Left renal cortex interstitium (tissue), 4 donors: ENCODE measurements at places on chromosomes 6 and 20. TPM values are rescaled to one million over a fixed set of nuclear protein-coding genes. Genes with fewer than 3 reads are reported as not detected.

The PARD6B gene
- 21.8 TPM for polyA plus RNA-seq

The PACSIN1 gene
- 1.2 TPM for polyA plus RNA-seq

The DACT2 gene
- 15.9 TPM for polyA plus RNA-seq

The BANF2 gene
- polyA plus RNA-seq, result not detected

The HLA-DQA2 gene
- 0.16 TPM for polyA plus RNA-seq

The TXLNB gene
- polyA plus RNA-seq, result 2.5 TPM

The SPATA25 gene
- 6.9 TPM for polyA plus RNA-seq

The TNNC2 gene
- polyA plus RNA-seq, result 0.32 TPM

The TRMT11 gene
- 35.3 TPM for polyA plus RNA-seq

The ZNF831 gene
- polyA plus RNA-seq, result 0.13 TPM

The HSPA12B gene
- polyA plus RNA-seq, result 19.7 TPM

The HMGCLL1 gene
- polyA plus RNA-seq, result 3.2 TPM

The HRH3 gene
- polyA plus RNA-seq, result 0.14 TPM

DNA sequence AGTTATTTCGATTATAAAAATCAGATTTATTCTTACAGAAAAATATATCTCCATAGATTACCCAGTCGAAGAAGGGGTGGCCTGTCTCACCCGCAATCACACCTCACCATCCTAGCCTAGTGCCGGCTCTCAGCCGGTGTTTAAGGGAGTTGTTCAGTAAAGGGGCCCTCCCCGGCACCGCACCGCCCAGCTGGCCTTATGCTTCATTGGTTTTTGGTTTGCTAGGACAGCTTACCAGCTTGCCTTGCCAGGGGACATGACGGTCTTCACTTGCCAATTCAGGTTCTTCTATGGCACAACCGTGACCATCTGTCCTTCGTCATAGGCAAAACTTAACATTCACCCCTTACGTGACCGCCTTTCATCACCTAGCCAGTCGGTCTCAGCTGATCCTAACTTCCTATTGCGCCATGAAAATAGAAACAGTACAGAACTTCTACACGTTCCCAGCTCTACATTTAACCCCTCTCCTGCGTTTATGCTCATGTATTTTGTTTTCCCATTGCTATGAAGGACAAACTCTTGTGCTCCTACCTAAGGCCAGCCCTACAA, 44.7 kb upstream of the SLC22A16 start:
- no peak for DNase-seq

GRCh38 chr6:96900873-96901272, 3.2 kb upstream of the NDUFAF4 start:
- no peak for DNase-seq

DNA sequence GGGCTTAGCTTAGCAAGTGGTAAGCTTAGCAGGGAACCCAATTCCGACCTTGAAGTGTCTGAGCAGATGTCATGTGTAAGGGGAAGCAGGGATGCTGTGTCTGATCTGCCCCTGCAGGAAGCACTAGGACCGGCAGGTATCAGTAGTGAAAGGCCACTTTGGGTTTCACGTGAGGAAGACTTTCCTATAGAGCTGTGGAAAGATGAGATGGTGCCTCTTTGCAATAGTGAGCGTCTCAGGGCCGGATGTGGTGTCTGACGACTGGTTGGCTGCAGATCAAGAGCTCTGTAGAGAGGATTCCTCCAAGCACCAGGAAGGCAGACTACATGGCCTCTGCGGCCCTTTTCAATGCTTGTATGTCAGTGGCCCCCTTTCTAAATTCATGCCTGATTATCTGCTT, 98.3 kb downstream of the TIAM2 start:
- no peak for DNase-seq

GRCh38 chr6:141488488-141488887, 644.2 kb upstream of the GJE1 start:
- no peak for DNase-seq

- DNase-seq, result no peak
These were observed 4.6 kb downstream of the MEA1 start for GRCh38 chr6:43009124-43009523.

DNA sequence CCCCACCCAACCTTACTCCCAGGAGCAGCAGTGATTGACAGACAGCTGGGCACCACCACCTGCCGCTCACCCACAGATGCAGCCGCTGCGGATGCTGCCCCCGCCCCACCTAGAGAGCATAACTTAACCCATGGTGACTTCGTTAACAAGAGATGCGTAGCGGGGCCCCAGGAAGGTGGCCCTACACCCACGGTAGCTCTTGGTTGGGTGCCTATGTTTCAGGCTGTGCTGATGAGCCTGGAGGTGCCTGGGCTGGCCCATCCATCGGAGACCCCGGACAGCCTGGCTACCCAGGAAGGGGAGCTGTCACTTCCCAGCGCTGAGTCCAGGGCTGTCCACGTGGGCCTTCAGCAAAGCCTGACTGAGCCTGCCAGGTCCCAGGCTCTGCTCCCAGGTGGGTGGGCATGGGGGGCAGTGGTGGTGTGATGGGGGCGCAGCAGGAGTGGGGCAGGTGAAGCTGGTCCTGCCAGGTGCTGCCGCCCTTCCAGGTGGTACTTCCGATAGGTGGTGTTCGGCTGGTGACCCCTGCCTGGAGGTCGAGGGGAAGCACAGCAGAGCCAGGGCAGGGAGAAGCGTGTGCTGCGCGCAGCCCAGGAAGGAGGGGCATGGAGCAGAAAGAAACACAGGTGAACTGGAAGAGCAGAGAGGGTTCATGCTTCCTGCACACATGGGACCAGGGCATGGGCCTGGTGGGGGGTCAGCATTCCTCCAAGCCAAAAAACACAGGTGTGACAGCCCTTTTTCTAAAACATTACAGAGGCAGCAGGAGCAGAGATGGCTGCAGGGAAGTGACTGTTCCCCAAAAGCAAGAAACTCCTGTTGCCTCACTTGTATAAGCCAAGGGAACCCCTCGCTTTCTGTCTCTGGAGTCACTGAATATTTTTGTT, 56.9 kb downstream of the SYNJ2 start:
- DNase-seq, result no peak

DNA sequence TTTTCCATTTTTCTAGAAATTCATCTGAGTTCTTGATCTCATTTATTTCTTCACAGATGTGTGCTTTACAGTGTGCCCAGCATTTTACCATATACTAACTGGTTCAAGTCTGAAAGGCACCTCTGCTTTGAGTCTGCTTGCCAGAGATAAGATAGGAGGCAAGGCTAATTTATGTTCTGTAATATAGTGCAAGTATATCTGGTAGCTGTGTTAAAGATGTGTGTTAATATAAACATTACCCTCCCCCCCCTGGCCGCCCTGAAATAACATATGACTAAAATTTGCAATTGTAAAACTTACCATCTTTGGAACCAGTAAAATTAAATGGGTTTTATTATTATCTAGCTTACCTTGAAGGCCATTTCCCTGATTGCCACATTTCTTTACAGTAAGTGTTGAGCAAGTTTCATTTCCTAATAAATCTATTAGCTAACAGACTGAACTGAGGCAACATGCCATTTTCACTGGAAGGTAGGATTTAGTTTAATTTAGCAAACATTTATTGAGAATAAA, 2.7 kb downstream of the FBXO9 start:
- no peak for DNase-seq

DNA sequence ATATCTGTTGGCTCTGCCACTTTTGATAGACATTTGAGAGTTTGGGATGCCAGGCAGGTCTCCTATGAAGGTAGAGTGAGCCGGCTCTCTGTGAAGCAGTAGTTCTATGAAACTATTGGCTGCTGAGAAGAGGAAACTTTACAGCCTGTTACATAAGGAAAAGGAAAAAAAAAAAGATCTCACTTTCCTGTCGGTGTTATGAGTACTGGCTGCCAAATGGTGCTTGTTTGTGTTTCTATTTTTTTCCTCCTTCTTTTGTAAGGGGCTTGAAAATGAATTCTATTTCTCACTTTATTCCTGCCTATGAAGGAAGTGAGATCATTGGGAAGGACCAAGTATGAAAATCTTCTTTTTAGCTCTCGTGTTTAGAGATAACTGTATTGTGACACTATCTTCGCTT, 73.1 kb upstream of the CLDN20 start:
- DNase-seq, result no peak

- no peak for DNase-seq
These were observed at the start of gene FRK for GRCh38 chr6:116060572-116061283. Gene FRK, minus strand, starts transcription at chr6:116060891. Its CDS starts 580 bp downstream, at chr6:116060311.

DNA sequence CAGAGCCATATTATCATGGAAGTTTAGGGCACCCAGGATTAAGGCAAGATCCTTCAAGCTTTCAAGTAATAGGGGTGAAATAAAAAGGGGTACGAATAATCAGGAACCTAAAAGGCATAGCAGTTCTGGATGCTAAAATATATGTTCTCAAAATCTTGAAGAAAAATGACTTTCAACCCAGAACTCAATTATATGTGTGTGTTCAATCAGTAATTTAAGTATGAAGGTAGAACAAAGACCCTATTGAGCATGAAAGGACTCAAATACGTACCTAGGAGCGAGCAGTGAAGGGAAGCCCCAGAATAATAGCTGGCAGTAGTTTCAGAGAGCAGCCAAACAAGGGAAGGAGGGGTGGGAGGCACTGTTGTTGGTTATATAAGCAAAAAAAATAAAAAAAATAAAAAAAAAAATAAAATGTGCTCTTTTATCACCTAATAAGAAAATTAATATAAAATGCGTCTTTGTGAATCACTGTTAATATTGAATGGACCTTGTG, 45.4 kb downstream of the MYO6 start:
- DNase-seq, result no peak

- DNase-seq, result no peak
These were observed 51.9 kb downstream of the CBFA2T2 start for GRCh38 chr20:33541797-33542196.

DNA sequence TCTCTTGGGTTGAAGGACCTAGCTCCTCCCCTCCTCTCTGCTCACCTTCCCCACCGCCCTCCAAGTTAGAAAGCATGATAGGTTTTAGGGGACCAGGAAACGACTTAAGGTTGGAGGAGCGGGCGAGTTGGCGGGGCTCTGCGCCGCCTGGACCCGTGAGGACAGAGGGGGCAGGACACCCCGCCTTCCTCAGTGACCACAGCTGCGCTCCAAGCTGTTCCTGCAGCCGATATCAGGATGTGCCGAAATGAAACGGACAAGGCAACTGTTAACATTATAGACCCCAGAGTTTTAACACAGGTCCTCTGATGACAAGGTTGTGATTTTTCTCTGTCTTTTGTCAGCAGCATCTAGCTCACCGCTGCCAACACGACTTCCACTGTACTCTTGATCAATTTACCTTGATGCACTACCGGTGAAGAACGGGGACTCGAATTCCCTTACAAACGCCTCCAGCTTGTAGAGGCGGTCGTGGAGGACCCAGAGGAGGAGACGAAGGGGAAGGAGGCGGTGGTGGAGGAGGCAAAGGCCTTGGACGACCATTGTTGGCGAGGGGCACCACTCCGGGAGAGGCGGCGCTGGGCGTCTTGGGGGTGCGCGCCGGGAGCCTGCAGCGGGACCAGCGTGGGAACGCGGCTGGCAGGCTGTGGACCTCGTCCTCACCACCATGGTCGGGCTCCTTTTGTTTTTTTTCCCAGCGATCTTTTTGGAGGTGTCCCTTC, at the start of gene GRM1:
Gene GRM1 (plus strand): TSS at position 212 of the 722 bp plus-strand sequence. CDS start 456 bp downstream, at position 668.
- no peak for DNase-seq

DNA sequence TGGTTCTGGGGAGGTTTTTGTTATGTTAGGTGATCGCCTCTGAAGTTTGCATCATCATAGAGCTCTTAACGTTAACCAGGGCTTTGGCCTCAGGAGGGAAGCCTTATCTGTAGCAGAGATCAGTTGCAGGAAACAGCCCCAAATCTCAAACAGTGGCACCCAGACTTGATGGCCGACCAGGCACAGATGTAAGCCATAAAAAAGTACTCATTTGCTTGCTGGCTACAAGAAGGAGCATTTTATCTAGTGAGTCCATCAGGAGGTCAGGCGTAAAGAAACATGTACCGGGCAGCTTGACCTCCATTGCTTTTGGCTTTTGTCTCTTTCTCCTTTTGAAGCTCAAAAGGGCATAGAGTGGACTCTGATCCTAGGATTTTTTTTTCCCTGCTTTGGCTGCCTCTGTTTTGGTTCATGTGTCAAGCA, 122.3 kb downstream of the CCDC170 start:
- DNase-seq, result no peak

- DNase-seq, result no peak
These were observed 1310.1 kb downstream of the EPHA7 start for GRCh38 chr6:92109256-92109655.

- peak; percentile 75 for DNase-seq
These were observed 61.5 kb downstream of the GPX5 start for GRCh38 chr6:28586962-28587745.

DNA sequence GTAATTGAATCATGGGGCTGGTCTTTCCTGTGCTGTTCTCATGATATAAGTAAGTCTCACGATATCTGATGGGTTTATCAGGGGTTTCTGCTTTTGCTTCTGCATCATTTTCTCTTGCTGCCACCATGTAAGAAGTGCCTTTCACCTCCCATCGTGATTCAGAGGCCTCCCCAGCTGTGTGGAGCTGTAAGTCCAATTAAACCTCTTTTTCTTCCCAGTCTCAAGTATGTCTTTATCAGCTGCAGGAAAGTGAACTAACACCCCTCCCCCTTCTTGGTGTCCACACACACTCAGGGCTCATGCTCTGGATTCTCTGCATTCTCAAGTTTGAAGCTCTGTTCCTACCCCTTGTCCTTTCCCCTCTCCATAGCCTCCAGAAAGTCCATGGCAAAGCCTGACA, 107.1 kb downstream of the THBS2 start:
- no peak for DNase-seq

GRCh38 chr20:56802805-56803204, 173.7 kb downstream of the TFAP2C start:
- DNase-seq, result no peak

- no peak for DNase-seq
These were observed 35.0 kb upstream of the TENT5A start for GRCh38 chr6:81787313-81788068.

- DNase-seq, result no peak
These were observed 7.7 kb downstream of the ADGRF1 start for GRCh38 chr6:47034421-47034820.

DNA sequence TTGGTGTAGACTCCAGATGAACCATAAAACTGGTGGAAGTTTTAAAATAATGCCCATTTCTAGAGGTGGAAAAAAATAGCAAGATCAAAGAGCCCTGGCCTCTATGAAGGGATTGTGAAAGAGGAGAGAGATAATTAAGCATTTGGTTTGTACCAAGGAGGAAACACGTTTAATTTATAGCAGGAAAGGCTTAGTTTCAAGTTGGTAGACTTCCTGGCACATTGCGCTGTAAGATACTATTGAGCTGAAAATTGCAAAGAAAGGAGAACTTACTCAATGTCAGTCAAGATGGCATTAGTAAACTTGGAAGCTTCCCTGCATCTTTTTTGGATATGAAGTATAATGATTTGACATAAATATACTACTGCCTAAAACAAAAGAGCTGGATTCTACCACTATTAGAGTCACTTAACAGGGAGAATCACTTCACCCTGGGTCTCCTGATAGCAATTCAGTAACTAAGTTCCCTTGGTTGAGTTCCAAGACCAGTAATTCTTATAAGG, 24.4 kb downstream of the MARCKS start:
- DNase-seq, result no peak

DNA sequence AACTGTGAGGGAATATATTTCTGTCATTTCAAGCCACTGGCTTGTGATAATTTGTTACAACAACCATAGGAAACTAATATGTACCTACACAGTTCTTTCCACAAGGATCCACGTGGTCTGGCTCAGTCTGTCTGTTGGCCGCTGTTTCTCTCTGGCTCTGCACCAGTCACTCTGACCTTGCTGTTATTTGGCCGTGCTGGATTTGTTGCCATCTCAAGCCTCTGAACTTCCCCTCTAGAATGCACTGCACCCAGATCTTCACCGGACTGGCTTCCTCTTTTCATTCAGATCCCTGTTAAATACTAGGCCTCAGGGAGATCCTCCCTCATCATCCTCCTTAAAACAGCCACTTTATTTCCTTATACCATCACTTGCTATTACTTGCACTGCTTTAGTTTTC, 446.8 kb downstream of the TFAP2B start:
- DNase-seq, result no peak

- DNase-seq, result no peak
These were observed 605.5 kb downstream of the HDGFL1 start for GRCh38 chr6:23174781-23175361.
